ENCODE measurements at places on chromosomes 7 and 10.

- DNase-seq, result no peak
These were observed 179.3 kb downstream of the MAD1L1 start for GRCh38 chr7:2053395-2053794.

- DNase-seq, result no peak
These were observed 34.8 kb upstream of the ADO start for GRCh38 chr10:62769574-62770242.

DNA sequence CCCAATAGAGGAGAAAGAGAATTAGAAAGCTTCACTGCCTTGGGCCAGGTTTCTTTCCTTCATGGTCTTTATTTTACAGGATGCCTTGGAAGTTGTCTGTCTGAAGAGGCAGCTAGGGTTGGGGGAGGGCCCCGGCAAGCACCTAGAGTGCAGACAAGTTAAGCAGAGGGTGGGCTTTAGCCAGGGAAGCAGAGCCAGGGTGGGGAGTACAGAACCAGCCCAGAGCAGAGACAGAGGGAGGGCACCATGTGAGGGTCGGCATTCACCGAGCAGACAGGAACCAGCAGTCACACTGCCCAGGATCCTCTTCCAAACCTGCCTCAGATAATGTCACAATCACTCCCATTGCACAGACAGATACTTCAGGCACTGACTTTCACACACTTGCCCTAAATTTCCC lies 75.9 kb downstream of the ADARB2 start:
- no peak for DNase-seq

- DNase-seq, result no peak
These were observed 7.1 kb upstream of the SEMA3E start for GRCh38 chr7:83655951-83656556.
